ENCODE measurements at places on chromosomes 13 and 19.

DNA sequence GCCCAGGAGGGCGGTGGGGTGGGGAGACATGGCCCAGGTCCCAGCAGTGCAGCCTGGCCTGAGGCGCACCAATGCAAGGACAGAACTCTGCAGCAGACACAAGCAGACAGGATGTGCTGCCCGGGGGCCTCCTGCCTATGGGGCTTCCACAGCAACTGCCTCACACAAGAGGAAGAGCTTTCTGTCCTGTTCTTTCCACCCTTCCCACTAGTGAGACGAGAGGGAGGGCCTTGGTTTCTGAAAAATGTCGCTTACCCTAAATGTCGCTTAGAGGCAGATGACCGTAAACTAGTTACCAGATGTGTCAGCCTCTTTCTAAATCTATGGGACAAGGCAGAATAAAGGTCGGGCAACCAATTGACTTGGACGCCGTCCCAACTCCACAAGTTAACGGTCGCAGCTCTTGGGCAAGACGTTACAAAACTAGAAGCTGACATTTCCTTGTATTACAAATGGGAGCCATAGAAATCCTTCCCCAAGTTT lies at the start of gene LAIR1:
Gene LAIR1, minus strand, starts transcription at position 157 of the 483 bp plus-strand sequence. Its CDS starts 127 bp downstream, at position 30.
- DNase-seq, result no peak

DNA sequence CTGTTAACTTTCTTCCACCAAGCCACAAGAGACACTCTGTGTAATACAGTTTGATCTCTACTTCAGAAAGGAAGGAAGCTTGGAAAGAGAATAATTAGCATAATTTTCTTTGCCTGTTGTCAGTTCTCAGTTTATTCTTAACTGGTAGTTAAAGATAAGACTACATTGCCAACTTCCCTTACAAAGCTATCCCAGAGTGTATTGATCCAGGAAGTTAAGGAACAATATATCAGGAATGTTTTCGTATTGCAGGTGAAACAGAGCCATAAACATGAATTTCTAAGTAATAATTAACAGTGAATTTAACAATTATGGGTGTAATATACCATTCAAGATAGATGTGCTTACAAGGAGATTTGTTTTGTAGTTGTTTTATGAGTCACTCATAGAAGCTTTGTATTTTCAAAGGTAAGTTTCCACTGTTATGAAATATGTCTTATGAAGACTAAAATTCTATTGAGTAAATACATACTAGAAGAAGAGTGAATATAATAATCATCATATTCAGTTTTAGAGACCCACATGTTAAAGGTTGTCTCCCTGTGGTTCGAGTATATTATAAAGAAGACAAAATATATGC lies 88.4 kb upstream of the KLF5 start:
- DNase-seq, result no peak

- DNase-seq, result no peak
These were observed 25.9 kb downstream of the EFNA2 start for GRCh38 chr19:1311543-1312091.

DNA sequence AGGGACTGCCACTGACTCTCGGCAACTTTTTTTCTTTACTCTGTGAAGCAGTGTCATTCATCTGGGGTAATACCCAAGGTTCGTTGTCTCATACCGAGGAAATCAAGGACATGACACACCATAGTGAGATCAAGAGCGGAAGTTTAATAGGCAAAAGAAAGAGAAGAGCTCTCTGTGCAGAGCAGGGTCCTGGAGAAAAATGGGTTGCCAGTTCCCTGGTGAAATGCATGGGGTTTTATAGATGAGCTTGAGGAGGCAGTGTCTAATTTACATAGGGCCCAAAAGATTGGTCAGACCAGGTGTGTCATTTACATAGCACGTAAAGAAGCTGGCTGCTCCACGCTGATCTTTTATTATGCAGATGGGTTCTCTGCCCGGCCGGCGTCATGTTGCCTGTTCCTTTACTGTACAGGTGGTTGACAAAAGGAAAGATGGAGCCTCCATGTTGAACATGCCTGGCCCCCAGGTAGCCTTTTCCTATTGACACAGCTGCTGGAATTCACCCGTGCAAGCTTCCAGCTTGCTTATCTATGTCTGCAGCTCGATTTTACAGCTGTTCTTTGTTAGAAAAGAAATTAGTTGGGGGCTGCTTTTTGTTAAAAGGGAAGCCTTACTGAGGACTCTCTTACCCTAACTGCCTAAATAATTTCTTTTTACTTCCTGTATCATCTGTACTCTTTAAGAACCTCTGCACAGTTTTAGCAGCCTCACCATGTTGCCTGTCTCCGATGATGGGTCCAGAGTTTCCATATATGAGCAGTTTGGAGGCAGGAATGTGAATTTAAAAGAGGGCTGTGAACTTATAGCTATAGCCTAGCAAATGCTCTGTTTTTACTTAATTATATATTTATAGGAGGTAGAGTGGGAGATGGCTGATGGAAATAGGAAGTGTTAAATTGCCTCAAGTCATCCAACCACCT lies 98.0 kb upstream of the DIAPH3 start:
- no peak for DNase-seq

DNA sequence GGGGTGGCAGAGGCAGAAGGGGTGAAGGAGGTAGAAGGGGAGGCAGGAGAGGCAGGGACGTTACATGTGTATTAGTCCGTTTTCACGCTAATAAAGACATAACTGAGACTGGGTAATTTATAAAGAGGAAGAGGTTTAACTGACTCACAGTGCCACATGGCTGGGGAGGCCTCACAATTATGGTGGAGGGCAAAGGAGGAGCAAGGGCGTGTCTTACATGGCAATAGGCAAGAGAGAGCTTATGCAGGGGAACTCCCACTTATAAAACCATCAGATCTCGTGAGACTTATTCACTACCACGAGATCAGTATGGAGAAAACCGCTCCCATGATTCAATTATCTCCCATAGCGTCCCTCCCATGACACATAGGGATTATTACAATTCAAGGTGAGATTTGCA lies 19.0 kb upstream of the ACOD1 start:
- DNase-seq, result no peak

DNA sequence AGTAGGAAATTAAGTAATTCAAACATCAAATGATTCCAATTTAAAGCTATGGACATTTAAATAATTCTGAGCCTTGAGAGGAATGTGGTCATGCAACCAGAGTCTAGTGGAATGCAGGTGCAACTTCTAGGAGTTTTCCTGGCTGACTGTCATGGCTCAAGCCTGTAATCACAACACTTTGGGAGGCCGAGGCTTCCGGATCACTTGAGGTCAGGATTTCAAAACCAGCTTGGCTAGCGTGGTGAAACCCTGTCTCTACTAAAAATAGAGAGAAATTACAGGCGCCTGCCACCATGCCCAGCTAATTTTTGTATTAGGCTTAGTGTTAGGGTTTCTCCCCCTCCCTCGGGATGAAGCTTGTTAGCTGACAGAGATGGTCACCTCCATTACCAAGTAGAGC lies 6.4 kb downstream of the ZNF808 start:
- no peak for DNase-seq

DNA sequence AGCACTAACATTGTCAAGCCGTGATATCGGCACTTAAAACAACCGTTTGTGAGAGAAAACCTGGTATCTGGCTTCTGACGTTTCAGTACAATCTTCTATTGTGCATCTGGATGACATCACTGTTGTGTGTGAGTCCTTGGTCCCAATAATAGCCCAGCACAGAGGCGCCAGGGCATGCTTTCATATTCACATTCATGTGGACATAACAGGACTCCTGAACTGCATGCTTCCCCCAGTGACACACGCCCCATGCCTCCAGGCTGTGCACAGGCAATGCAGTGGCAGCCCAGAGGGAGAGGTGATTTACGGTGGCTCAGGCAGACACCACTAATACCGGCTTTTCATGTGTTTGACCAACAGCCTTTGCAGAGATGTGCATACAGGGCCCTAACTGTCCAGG lies 58.1 kb downstream of the MRPL57 start:
- no peak for DNase-seq

DNA sequence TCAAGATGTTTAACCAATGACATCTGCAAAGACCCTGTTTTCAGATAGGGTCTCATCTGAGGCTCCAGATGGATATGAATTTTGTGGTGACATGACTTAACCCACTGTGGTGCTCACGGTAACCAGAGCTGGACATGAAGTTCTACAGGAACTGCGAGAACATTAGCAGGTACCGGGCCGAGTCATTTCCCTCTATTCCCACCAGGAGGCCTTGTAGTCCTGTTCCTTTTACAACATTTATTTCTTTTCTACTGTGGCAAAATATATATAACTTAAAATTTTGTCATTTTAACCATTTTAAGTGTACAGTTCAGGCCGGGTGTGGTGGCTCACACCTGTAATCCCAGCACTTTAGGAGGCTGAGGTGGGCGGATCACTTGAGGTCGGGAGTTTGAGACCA lies 7.6 kb upstream of the TSPAN16 start:
- no peak for DNase-seq

DNA sequence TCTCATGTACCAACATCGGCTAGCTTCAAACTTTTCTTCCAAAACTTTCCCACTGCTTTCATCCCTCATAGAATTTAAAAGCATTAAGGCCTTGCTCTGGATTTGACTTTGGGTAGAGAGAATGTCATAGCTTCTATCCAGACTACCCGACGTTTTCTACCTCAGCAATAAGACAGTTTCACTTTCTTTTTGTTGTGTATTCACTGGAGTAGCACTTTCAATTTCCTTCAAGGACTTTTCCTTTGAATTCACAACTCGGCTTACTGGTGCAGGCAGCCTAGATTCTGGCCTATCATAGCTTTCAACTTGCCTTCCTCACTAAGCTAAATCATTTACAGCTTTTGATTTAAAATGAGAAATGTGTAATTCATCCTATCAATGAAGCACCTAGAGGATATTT lies 420.4 kb upstream of the GPC6 start:
- no peak for DNase-seq

GRCh38 chr19:42989851-42990250 lies 36.4 kb downstream of the PSG11 start:
- no peak for DNase-seq
